ENCODE measurements at places on chromosomes 7 and 10. TPM values are rescaled to one million over a fixed set of nuclear protein-coding genes. Genes with fewer than 3 reads are reported as not detected.

The UBN2 gene
- total RNA-seq = 2.9 TPM

DNA sequence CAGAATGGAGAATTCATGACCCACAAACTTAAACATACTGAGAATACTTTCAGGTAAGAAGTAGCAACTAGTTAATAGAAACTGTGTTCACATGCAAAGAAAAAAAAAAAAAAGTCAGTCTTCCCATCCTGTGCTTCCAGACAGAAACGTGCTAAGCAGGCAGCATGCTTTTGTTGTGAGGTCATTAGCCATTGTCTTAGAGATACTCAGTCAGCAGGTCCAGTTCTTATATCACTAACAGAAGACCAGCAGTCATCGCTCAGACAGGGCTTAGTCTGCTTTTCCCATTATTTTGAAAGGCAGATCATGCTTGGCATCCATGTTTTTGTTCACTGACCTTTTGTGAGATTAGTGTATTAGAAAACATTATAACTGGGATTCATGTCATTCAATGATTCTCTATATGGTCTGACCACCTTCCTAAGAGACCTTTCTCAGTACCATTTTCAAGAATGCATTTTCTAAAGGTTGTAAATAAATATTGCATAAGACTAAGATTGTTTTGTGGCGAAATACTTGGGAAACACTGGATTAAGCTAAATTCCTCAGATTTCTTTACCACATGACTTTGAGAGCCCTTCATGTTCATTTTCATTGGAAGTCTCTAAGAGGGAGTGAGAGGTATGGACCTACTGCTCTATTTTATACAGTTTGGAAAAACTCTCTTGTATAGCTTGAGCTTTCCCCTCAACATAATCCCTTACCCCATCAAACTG lies 45.0 kb upstream of the AGBL3 start:
- peak; percentile 93 for DNase-seq

The PSMC2 gene
- 124 TPM for total RNA-seq

GRCh38 chr7:30214651-30215137 lies 69.7 kb upstream of the ZNRF2 start:
- DNase-seq = no peak

The NKX6-2 gene
- 0.14 TPM for total RNA-seq

The UPK3B gene
- total RNA-seq = not detected

The ZNF365 gene
- 2.0 TPM for total RNA-seq

- no peak for DNase-seq
These were observed 313.2 kb upstream of the KCND2 start for GRCh38 chr7:119959811-119960210.

The ZFAND4 gene
- 9.5 TPM for total RNA-seq

DNA sequence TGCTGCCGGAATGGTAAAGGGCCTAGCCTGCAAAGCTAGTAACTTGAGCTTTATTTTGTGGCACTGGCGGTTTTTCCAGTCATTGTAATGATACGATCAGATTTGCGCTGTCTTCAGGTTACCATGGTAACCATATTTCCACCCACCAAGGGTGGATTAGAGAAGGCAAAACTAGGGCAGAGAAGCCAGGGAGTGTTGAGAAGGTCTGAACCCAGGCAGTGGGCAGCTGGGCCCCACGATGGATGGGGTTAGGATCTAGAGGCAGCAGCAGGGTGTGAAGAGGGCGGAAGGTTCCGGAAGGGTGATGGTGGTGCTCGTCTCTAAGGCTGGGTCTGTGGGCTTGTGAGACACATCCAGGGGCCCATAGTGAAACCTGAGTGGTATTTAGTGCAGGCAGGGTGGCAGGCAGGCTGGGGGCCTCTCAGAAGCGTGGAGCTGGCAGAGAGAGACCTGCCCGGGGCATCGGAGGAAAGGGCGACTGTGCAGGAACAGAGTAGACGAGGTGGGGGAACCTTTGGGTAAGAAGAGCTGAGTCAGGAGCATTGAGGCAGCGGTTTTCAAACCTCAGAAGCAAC lies 87.9 kb upstream of the GTF2I start:
- no peak for DNase-seq

- DNase-seq = no peak
These were observed 60.4 kb upstream of the STRIP2 start for GRCh38 chr7:129373651-129374428.

DNA sequence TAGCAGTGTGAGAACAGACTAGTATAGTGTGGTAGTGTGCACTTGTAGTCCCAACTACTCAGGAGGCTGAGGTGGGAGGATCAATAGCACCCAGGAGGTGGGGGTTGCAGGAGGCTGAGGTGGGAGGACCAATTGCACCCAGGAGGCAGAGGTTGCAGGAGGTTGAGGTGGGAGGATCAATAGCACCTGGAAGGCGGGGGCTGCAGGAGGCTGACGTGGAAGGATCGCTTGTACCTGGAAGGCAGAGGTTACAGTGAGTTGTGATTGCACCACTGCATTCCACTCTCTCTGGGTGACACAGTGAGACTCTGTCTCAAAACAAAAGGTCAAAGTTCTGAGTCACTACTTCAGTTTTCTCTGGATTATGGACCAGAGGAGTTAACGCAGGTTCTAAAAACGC lies 22.6 kb upstream of the DIP2C start:
- DNase-seq = no peak

GRCh38 chr10:125122566-125122965 lies 37.8 kb downstream of the CTBP2 start:
- DNase-seq = no peak

The CLDN4 gene
- 277 TPM for total RNA-seq

DNA sequence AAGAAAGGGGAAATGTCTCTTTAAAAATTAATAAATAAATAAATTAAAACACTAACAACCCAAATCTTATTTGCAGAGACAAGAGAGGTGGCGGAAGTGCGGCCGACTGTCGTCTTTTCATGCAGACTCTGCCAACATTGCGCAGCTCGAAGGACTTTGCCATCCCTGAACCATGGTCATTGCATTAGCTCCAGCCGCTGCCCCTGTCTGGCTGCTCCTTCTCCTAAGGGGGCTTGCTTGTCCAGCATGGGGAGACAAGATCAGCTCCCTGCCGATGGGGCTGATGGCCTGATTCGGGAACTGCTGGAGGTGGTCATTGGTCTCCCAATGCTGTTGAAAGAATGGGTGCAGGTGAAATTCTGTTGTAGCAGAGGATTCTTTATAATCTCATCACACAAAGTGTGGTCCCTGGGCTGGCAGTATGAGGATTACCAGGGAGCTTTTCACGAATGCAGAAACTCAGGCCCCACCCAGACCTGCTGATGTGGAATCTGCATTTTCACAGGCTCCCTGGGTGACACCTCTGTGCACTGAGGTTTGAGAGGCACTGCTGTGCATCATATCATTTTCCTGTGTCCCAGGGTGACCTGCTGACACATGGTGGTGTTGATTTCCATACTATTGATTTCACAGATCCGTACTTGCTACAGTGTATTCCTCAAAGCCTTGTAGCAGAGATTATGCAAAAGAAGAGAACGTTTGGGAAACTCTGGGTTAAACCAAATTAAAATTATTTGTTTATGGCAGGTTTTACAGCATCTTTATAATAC lies 172.4 kb upstream of the ZMIZ1 start:
- DNase-seq = no peak

- DNase-seq = no peak
These were observed 10.0 kb upstream of the BNIP3 start for GRCh38 chr10:131991726-131992125.

The CDNF gene
- 0.29 TPM for total RNA-seq

DNA sequence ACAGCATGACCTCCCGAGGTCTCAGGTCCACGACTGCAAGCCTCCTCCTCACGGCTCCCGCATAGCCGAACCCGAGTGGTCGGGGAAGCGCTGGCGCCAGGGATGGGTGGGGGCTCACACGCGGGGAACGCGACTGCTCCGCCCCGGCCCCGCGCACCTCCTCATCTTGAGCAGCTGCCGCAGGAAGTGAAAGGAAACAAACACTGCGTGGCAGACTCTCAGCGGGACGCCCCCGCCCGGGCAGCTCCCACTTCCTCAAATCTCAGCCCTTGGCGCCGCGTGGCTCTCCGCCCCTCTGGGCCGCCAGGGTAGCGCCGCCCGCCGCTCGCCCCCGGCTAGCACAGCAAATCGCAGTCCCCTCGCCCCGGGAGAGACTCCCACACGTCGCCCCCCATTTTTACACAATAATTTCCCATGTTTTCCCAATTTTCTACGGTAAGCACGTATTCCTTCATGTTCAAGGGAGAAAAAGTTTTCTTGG lies at the start of gene TMEM243:
Gene TMEM243 (minus strand): TSS at position 188 of the 481 bp plus-strand sequence. CDS start 229 bp downstream, outside the sequence.
- DNase-seq = no peak

DNA sequence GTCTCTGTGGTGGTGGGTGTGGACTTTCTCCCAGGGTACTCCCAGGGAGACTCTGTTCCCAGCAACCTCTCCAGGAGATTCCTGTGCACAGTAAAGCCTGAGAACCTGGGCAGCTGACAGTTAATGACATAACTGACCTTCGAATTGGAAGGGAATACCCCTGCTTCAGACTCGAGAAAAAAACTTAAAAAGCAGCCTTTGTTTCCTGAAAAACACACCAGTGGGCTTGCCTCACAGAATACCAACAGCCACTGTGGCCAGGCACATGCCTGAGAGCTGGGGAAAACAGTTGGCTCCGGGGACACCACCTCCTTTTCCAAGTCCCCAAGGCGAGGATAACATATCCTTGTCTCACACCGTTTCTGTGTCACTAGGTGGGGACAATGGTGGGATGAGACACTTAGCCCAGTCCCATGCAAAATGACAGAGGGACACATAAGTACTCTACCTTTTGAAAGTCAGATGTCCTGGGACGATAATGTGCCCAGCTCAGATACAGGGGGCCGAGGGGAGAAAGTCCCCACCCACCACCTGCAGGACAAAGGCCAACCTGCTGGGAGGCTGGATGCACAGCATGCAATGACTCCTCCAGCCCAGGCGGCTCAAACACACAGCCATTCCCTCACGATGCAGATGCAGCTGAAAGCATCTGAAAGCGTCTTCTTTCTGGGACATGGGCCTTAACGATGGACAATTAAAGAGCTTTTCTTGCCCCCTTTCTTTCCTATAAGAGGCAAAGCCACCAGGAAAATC lies 65.6 kb downstream of the HIPK2 start:
- DNase-seq = no peak

GRCh38 chr7:153886506-153887441 lies 165.4 kb upstream of the DPP6 start:
- DNase-seq = no peak

DNA sequence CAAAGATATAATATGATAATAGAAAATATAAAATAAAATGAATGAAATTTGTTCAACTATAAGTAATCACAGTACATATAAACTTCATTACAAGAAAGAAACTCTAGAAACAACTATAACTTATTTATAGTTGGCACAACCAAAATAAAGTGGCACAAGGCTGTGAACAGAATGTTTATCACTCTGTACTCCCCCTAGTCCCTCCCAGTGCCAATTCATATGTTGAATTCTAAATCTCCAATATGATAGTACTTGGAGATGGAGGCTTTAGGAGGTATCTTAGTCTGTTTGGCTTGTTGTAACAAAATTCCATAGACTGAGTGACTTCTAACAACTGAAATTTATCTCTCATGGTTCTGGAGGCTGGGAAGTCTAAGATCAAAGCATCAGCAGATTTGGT lies 145.0 kb upstream of the TMEM229A start:
- no peak for DNase-seq

The GNAT3 gene
- total RNA-seq = not detected

Data from epithelial cell of proximal tubule (primary cell).